ENCODE measurements at places on chromosomes 3 and 15. TPM values are rescaled to one million over a fixed set of nuclear protein-coding genes. Genes with fewer than 3 reads are reported as not detected.
A peak's percentile ranks its signal among the peaks of the same experiment; 100 is the strongest.

- no peak for DNase-seq
These were observed 6.6 kb upstream of the TPRG1 start for GRCh38 chr3:189165092-189165612.

- DNase-seq = no peak
These were observed 16.3 kb downstream of the CRTAP start for GRCh38 chr3:33130144-33130543.

DNA sequence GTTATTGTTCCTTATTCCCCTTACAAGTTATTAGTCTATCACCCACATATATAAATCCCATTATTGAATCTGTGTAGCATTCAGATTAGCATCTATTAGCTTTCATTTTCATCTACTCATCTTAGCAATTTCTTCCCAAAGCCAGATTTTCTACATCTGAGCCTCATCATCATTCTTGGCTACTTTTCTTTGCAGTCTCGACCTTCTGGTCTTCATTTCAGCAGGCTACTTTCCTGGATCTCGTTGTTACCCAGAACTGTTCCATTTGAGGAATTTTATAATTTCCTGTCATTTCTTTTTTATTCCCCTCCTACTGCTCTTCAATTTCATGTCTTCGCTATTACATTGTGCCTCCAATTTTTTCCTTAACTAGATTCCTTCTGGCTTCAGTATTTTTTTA lies 51.8 kb downstream of the SPRED1 start:
- no peak for DNase-seq

DNA sequence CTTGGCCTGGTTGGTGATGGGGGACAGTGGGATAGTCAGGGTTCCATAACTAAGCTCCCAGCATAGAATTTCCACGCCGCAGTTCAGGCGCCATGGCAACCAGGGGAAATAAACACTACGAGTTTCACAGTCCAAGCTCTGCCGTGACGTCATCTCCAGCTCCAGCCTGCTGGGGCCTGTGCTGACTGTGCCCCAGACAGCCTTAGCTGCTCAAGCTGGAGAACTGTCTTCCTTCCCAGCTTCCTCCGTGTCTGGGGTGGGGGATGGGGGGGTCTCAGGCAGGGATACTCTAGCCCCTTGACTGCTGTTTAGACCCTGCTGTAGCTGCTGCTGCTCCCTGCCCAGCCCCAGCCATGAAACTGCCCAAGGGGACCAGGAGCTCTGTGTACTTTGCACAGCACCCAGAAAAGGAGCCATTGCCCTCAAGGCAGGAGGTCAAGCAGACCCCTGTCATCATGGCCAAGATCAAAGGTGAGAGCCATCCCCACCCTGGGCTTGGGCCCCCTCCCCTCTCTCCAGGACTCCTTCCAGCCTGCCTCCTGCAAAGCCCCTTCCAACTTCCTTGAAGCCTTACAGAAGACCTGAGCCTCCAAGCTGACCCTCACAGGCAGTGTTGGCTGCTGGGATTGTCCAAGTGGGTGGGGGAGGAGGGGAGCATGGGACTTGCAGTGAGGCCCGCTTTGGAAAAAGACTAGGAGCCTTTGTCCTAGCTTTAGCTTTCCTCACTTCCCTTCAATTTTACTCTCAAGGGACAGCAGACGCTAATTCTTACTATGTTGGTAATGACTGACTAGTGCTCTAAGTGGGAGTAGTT lies 11.4 kb upstream of the CSPG4 start:
- peak; percentile 16 for DNase-seq

- DNase-seq = no peak
These were observed 231.0 kb downstream of the ITPR1 start for GRCh38 chr3:4724051-4724629.

- no peak for DNase-seq
These were observed 20.9 kb upstream of the SSUH2 start for GRCh38 chr3:8665407-8665896.

DNA sequence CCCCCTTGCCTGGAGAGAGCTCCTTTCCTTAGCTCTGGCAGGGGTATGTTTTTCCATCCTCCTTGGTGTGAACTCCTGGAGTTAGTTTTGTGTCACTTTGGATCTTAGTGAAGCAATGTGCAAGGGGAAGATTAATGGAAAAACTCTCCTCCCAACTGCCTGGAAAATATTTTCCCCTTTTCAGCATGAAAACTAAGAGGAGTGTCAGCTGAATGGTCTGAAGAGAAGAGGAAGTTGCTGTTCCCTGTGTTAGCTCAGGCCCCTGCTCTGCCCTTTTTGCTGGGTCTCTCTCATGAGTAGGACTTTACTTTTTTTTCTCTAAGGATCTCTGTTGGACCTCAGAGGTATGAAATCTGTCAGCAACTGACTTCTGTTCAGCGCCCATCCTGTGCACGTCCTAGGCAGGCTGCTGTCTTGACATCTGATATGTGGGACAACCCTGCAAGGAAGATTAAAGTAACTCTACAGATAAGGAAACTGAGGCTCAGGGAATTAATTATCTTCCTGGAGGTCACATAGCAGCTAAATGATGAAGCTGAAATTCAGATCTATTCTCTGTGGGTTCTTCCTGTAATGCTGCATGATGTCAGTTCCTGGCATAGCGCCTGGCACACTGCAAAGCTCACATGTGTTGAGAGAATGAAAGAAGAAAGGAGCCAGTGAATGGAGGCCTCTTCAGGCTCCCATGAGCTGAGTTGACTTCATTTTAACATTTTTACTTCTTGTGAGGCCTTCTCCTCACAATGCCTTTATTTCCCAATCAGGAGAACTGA lies 109.7 kb upstream of the GALNT15 start:
- no peak for DNase-seq

DNA sequence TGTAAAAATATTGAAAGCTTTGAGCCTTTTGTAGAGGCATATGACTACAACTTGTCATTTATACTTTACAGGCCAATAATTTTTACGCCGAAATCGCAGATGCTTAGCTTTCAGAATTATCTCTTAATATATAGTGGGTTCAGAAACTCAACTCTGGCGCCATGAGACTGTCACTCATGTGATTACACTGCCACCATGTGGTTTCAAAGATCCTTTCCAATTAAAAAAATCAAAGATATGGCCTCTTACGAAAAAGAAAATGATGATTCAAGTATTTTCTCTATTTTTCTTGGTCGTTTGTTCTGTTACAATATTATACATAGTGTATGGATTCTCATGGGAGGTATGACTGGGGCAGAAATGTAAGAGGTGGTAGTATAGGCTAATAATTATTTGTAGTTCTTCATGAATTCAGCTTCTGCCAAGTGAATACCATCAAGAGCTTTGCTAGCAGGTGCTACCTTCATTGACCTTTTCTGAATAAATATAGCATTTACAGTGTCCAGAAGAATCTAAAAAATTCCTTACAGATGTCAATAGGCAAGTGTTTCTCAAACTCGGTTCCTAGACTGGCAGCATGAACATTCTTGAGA lies 751.7 kb upstream of the GOLIM4 start:
- DNase-seq = no peak

- no peak for DNase-seq
These were observed 317.3 kb upstream of the NECTIN3 start for GRCh38 chr3:110754212-110754916.

- no peak for DNase-seq
These were observed 39.5 kb upstream of the FMN1 start for GRCh38 chr15:33234020-33234461.

DNA sequence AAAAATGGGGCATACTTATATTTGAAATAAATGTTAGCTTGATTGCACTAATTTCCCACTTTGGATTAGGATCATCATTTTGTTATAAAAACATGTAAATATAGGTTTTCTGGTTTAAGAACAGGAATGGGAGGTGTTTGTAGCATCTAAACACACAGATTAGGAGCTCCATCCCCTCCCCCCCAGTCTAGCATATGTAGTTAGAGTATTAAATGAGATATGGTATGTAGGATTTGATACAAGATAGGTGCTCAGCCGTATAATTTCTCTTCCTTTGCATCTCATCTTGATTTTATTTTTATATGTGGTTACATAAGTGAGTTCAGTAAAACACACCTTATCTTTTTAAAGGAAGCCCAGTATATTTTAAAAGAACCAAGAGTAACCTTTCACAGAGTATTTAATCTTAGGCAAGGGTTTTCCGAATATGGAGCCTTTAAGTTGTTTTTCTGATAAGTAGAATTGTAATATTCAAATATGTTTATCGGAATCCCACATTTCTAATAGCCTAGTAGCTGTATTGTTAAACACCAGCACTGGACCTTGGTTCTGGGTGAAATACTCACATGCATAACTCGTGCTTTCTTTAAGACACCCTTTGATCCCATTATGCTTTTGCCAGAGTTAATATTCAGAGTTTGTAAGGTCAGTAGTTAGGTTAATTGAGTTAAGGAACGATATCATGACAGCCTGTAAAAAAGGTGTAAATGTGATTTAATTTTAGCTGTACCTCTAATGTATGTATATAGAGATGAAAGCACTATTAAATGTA lies 2.3 kb downstream of the SLC25A36 start:
- no peak for DNase-seq

GRCh38 chr3:61015408-61015807 lies 235.8 kb downstream of the FHIT start:
- DNase-seq = no peak

DNA sequence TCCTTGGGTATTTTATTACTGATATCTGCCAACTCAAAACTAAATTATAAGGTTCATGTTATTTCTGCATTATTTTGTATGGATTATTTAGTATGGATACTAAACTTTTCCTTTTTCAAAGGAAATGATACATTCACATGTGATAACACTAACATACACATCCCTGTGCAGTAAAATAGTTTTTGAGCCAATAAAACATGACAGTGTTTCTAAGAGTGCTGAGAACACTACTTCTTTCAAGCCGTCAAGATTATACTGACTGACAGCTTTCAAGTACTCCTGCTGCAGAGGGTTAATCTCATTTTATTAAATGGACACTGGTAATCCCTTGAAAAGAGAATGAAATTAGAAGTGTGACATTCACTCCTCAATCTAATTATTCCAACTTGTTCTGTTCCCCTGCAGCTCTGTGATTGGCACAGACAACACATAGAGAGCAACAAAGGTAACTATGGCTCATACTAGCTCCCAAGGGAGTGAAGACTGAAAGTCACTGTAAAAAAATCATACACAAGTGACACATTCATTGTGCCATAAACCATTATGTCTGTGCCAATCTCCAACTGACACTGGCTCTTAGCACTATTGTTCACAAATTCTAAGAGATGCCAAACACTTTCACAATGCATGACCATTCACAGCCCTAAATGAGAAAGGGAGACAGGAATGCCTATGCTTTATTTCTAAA lies 468.6 kb downstream of the SHQ1 start:
- no peak for DNase-seq

GRCh38 chr3:143650827-143651226 lies 197.4 kb downstream of the SLC9A9 start:
- DNase-seq = no peak

DNA sequence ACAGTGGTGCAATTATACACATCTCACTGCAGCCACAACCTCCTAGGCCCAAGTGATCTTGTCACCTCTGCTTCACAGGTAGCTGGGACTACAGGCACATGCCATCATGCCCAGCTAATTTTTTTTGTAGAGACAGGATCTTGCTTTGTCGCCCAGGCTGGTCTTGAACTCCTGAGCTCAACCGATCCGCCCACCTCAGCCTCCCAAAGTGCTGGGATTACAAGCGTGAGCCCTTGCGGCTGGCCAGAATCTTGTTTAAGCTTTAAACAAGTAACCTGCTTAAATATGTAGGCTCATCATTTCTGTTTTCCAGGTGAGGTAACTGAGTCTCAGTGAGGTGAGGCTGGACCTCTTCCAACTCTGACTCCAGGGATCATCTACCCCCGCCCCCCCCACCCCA lies 7.7 kb upstream of the PSTPIP1 start:
- no peak for DNase-seq

- no peak for DNase-seq
These were observed 41.9 kb downstream of the ABHD2 start for GRCh38 chr15:89130201-89130600.

DNA sequence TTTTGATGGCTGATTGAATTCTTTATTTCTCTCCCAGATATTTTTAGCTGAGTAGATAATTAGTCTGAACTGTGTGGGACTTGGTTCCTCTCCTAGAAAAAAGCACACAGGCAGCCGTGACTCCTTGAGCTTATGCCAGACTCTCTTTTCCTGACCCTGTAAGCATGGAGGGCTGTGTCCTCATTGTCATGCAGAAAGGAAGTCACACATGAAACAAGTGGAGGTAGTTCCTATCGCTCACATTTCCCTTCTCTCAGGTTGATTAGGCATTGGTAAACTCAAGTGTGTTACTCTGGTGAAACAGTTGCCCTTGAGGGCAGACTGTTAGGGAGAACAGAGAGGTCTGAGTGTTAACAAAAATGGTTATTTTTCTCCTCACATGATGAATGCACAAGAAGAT lies 6.3 kb upstream of the RTP4 start:
- no peak for DNase-seq

GRCh38 chr15:51366920-51367319 lies 25.5 kb downstream of the GLDN start:
- no peak for DNase-seq

GRCh38 chr15:99842071-99842470 lies 108.8 kb upstream of the LYSMD4 start:
- no peak for DNase-seq

DNA sequence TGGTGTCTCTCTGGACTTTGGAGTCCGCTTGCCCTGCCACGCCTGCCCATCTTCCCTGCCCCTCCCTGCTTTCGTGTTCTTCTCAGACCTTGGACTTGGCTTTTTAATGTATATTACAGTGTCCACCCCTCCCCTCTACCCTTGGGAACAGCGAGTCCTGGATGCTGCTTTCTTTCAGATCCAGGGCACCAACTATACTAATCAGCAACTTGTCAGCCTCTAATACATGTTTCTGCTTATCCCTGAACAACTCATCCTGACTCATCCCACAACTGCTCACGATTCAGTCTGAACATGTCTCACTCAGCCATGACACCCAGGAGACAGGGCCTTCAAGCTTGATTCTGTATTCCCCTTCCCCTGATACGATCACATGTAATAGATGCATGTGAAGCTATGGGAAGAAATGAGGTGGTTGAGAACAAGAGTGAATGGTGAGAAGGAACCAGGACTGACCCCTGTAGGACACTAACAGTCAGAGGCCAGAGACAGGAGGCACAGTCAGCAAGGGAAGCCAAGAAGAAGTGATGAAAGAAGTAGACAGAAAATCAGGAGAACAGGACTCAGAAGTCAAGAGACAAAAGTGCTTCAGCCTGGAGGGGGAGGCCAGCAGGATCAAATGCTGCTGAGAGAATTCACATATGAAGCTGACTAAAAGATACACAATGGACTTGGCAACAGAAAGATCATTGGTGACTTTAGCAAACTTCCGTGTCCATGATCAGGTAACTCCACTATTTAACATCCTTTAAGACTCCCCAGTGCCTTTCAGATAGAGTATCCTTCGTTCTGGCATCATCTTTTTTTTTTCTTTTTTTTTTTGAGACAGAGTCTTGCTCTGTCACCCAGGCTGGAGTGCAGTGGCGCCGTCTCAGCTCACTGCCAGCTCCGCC lies 35.4 kb downstream of the BCL2L10 start:
- no peak for DNase-seq

VILL gene
- 41.7 TPM for total RNA-seq

TM6SF1 gene
- 0.38 TPM for total RNA-seq

SUSD5 gene
- not detected for total RNA-seq

TGM4 gene
- total RNA-seq = not detected

HRH1 gene
- total RNA-seq = 0.81 TPM

SCN11A gene
- 0.15 TPM for total RNA-seq

P2RY1 gene
- 0.09 TPM for total RNA-seq
